Panc1 (cell line): ENCODE measurements at places on chromosomes 3 and 15. TPM values are rescaled to one million over a fixed set of nuclear protein-coding genes. Genes with fewer than 3 reads are reported as not detected.

GRCh38 chr3:98702166-98702565 is 61.0 kb upstream of the ST3GAL6 start:
- no peak for DNase-seq

- DNase-seq, result no peak
These were observed 610.9 kb downstream of the AGBL1 start for GRCh38 chr15:86690566-86690965.

The GMPS gene
- 137 TPM for total RNA-seq

The VPS13C gene
- total RNA-seq, result 47.3 TPM

GRCh38 chr15:96549136-96549535 is 218.6 kb downstream of the NR2F2 start:
- no peak for DNase-seq

GRCh38 chr15:76999996-77000395 is 5.1 kb downstream of the PSTPIP1 start:
- no peak for DNase-seq

The CCDC14 gene
- total RNA-seq, result 57.7 TPM
